ENCODE measurements at places on chromosomes 16 and 17.

DNA sequence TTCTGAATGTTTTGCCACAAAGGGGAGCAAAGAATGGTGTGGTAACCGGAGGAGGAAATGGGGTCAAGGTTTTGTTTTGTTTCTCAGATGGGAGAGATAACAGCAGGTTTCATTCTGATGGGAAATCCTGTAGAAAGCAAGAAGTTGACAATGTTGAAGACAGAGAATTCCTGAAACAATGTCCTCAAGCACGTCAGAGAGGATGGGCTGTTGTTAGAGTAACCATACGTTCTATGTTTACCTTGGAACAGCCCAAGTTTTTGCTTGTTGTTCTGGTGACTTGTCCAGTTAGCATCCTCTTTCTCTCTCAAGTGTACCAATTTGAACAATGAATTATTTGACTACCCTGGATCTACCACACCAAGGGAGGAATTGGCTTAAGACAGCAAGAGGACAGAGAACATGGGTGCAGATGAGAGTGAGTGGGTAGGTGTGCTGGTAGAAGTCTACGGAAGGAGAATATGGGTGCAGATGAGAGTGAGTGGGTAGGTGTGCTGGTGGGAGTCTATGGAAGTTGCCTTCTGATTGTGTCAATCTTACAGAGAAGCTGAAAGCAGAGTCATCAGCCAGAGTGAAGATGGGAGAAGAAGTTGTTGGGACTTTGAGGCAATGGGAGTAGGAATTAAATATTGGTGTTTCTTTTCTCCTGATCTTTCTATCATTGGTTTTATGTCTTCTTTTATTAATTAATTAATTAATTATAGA, 14.8 kb upstream of the NSRP1 start:
- DNase-seq = no peak

DNA sequence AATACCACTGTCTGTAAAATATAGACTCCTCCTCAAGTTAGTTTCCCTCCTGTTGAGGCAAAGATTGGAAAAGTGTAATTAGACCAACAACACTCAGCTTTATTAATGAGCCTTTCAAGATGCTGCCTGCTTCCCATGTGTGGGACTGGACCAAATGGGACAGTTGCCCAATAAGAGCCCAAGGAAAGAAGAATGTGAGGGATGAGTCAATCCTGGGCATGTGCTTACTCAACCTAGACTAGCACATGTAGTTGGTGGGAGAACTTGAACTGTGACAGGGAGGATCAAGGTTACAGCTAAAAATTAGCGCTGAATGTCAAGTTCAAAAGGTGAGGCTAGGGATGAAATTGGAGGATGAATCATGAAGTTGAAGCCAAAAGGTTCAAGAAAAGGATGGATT, 435.5 kb downstream of the CA10 start:
- DNase-seq = no peak

- no peak for DNase-seq
Measured at GRCh38 chr16:9542165-9542755, 450.8 kb downstream of the HAPSTR1 start.

GRCh38 chr17:9204637-9205329, 183.5 kb downstream of the NTN1 start:
- no peak for DNase-seq

DNA sequence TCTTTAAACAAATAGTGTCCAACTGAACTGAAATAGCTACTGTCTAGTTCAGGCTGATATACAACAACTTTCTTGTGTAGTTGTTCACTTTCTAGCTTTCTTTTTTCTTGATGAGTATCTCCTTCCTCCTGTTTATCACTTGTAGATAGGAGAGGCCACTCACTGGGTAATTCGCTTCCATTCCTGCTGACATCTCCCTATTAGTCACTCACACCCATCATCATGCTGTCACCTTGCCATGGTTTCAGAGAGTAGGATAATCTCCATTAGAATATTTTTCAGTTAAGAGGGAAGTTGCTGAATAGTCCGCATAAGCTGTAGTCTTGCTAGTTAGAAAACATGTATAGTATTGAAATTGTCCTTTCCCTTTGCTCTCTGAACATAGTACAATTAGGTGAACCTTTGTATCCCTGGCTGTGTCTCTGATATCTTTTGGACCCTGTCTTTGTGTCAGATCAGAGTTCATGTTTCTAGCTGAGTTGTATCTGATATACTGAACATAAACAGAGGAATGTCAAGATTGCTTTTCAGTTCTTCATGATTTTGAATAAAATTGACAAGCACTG, 64.4 kb upstream of the RASL10B start:
- DNase-seq = no peak

- no peak for DNase-seq
Measured at GRCh38 chr17:68450391-68450790, 6.9 kb downstream of the WIPI1 start.

Measured in left cardiac atrium (tissue), 4 donors.